PC-9 (cell line): ENCODE measurements at places on chromosomes 3 and 15. TPM values are rescaled to one million over a fixed set of nuclear protein-coding genes. Genes with fewer than 3 reads are reported as not detected.

Gene EHHADH
- 8.4 and 8.8 TPM in 2 replicates for total RNA-seq

Gene PAQR5
- total RNA-seq = 4.9 and 5.1 TPM in 2 replicates

Gene AGTR1
- not detected in 2 replicates for total RNA-seq

Gene PARP6
- 51.3 and 65.9 TPM in 2 replicates for total RNA-seq

Gene NME9
- 1.3 TPM in 1 of 2 replicates, not detected in the other for total RNA-seq

Gene PRR20G
- total RNA-seq = not detected in 2 replicates

Gene TICRR
- total RNA-seq = 17.8 and 23.6 TPM in 2 replicates

Gene OR5K2
- not detected in 2 replicates for total RNA-seq

Gene CDCP1
- total RNA-seq = 75.7 and 85.0 TPM in 2 replicates

Gene TIPIN
- 12.9 and 13.1 TPM in 2 replicates for total RNA-seq

Gene NUSAP1
- total RNA-seq = 185 and 190 TPM in 2 replicates

Gene PRTG
- total RNA-seq = 11.4 and 16.5 TPM in 2 replicates

Gene ZMYND10
- 4.4 and 8.7 TPM in 2 replicates for total RNA-seq

Gene CCDC191
- 11.0 and 13.2 TPM in 2 replicates for total RNA-seq

Gene CCR8
- not detected in 2 replicates for total RNA-seq

Gene TMC3
- total RNA-seq = not detected in 2 replicates

Gene PRSS50
- 0.48 and 0.50 TPM in 2 replicates for total RNA-seq

Gene DUOXA1
- total RNA-seq = 0.33 and 0.75 TPM in 2 replicates

Gene VPS13C
- 40.0 and 48.9 TPM in 2 replicates for total RNA-seq

Gene PYGO1
- 3.9 and 5.1 TPM in 2 replicates for total RNA-seq

Gene WDR49
- 0.28 TPM in 1 of 2 replicates, not detected in the other for total RNA-seq

Gene GAP43
- total RNA-seq = not detected in 2 replicates

Gene ANKUB1
- total RNA-seq = not detected in 2 replicates

Gene ASB14
- not detected in 2 replicates for total RNA-seq

Gene DLEC1
- total RNA-seq = 0.35 and 0.45 TPM in 2 replicates

Gene XCR1
- total RNA-seq = 0.13 and 0.18 TPM in 2 replicates

Gene PAK2
- 78.6 and 113 TPM in 2 replicates for total RNA-seq

Gene SERPINI2
- not detected in 2 replicates for total RNA-seq

Gene SHF
- 6.1 and 6.3 TPM in 2 replicates for total RNA-seq

Gene SLC51A
- 10.3 and 13.9 TPM in 2 replicates for total RNA-seq
